Foreskin fibroblast (primary cell): ENCODE measurements at places on chromosomes 2 and 18.
A peak's percentile ranks its signal among the peaks of the same experiment; 100 is the strongest.

DNA sequence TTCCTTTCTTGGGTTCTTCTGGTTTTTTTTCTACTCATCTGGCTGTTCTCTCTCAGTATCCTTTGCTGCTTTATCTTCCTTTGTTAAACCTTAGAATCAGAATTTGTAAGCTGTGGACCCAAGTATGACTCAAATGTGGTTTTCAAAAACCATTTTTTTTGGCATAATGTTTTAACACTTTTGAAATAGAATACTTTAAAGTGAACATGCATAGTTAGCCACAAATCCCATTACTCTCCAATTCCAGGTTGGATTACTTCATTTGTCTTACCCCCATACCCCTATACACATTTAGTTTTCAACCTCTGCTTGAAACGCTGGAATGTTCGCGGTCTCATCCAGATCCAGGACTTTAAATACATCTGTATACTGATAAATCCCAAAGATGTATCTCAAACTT is 29.1 kb downstream of the ALMS1 start:
- DNase-seq: no peak

- DNase-seq: peak; percentile 49
Observed at GRCh38 chr18:67794521-67794920, 278.0 kb upstream of the DSEL start.

DNA sequence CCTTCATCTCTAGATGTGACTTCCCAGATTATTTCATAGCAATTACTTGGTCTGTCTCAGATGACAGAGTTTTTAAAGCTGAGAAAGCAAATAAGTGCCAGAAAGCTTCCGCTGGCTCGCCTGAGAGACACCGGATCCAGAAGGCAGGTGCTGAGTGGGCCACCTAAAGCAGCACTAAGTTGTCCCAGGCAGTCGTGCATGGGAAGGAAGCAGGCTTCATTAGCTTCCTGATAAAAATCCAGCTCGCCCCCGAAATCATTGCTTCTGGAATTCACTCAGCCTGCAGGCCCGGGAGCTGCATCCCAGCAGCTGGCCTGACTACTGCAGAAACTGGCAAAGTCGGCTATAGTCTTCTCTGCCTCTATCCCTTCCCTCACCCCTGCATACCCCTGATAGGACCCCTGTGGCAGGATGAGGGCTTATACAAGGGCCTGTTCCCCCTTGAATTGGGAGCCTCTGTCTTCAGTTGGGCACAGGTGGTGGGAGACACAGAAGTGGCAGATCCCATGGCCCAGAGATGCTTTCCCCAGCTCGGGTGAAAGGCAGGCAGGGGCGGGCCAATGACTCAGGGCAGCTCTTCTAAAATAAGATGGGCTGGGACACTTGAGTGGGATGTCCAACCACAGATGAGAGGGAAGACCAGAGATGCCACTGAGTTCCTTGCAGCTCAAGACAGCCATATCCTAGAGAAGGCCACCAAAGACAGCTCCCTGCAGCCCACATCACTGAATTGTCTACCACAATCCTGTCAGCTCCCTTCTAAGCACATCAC is 262.4 kb upstream of the PKDCC start:
- DNase-seq: no peak

DNA sequence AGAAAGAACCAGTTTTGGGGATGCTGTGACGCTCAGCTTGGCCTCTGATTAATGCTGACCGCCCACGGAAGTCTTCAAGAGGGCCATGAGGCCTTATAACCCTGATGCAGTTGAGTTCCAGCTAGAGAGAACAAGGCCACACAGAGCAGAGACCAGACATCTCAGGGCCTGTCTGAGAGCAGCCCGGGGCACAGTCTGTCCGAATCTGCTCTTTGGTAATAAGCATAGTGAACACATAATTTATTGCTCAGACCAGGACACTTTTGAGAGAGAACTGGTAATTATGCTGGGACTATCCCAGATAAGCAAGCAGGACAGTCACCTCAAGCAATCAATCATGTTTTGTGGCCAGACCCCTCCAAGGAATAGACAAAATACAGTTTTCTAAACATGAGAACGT is 68.5 kb downstream of the STPG4 start:
- DNase-seq: no peak

GRCh38 chr2:168798076-168798887 is 4.2 kb upstream of the NOSTRIN start:
- DNase-seq: no peak

- no peak for DNase-seq
Observed at GRCh38 chr2:122100346-122100745, 344.9 kb downstream of the TSN start.

DNA sequence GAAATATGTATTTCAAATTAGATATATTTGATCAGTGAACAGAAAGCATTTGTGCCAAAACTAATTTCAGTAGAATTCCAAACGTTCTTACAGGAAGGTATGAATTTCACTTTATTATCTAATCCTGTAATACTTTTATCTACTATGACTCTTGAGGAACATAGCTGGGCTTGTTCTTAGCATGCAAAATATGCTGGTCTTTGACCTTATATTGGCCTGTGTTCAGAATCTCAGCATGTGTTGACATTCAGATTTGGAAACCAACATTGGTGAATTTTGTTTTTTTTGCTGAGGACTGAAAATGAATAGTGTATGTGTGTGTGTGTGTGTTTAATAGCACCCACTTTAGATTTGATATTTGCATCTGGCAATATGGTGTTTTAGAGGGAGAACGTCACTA is 112.2 kb downstream of the MEIS1 start:
- DNase-seq: no peak

DNA sequence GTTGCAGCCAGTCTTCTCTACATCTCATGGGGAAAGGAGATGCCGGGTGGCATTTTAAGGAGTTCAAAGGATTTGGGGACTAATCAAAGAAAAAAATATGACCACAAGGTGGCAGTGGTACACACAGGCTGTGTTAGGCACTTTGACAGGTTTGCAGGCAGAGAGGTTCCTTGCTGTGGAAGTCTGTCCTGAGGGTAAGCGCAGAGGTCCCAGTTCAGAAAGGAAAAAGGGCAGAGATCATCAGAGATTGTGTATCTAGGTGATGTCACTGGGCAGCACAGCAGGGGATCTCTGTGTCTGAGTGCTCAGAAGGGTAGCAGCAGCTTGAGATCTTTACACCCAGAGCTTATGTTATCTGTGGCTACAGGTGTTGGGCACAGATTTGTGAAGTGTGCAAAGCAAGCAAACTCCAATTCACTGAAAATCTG is 231.4 kb downstream of the LRRTM1 start:
- peak; percentile 24 for DNase-seq

DNA sequence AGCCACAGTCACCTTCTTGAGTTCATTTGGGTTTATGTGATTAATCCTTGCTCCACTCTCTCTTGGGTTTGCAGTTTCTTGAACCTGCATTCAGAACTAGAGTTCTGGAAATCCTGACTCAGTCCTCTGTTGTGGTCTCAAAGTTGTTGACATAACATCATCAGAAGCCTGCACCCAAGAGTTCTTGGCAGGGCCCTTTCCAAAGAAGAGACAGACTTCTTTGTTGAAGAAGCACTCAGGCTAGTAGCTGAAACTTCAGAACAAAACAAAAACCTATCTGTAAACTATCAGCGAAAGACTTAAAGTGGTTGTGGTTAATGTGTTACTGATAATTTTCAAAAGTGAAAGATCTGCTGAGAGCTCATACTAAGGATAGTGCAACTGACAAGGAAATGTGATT is 120.8 kb downstream of the FAM168B start:
- no peak for DNase-seq

DNA sequence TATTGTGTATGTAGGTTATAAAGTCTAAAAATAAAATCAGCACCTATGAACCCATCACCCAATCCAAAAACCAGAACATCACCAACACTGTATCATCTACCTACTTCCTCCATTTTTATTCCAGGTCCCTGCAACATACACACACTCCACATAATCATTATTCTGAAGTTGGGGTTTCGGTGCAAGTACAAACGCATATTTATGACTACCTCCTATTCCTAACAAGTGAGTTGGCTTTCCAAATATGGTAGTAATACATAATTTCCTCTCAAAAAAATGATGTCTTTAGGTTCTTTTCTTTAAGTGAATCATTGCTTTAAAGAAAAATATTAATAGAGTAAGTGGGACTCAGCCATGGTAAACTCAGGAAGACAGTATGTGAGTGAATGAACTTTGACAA is 3.3 kb downstream of the ACVR1 start:
- no peak for DNase-seq

- no peak for DNase-seq
Observed at GRCh38 chr2:75810611-75811330, 100.1 kb upstream of the GCFC2 start.

- DNase-seq: no peak
Observed at GRCh38 chr2:147715807-147716206, 129.0 kb upstream of the ACVR2A start.

DNA sequence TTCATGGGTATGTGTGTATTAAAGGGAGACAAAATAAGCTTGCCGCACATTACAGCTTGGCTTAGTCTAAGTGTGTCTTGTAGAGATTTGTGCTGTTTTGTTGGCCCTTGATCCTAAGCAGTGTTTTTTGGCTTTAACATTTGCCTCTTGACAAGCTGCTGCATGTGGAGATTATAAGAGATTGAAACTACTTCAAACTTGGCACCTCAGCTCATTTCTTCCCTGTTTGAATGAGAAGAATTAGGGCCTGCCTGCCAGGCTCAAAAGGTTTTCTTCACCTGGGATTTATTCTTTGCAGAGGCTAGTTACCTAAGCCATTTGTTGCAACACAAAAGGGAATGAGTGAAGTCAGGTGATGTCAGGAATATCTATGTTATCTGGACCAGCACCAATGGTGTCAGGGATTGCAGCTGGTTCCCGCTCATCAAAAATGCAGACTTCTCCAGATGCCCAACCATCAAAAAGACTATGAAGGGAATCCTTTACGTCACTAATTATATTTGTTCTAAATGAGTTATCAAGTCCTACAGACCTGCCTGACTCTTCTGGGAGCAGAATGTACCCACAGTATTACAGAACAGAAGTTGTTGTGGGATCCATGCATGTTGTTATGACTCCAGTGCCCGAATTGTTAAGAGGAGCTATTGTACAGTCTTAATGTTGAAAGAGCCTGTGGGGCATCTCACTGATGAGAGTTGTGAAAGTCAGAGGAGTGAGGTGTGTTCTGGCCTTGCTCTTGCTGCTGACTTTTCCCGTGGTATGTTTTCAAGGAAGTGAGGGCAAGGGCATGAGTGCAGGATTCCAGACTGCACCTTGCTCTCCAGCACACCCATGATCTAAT is 31.0 kb downstream of the ABCA12 start:
- DNase-seq: no peak

DNA sequence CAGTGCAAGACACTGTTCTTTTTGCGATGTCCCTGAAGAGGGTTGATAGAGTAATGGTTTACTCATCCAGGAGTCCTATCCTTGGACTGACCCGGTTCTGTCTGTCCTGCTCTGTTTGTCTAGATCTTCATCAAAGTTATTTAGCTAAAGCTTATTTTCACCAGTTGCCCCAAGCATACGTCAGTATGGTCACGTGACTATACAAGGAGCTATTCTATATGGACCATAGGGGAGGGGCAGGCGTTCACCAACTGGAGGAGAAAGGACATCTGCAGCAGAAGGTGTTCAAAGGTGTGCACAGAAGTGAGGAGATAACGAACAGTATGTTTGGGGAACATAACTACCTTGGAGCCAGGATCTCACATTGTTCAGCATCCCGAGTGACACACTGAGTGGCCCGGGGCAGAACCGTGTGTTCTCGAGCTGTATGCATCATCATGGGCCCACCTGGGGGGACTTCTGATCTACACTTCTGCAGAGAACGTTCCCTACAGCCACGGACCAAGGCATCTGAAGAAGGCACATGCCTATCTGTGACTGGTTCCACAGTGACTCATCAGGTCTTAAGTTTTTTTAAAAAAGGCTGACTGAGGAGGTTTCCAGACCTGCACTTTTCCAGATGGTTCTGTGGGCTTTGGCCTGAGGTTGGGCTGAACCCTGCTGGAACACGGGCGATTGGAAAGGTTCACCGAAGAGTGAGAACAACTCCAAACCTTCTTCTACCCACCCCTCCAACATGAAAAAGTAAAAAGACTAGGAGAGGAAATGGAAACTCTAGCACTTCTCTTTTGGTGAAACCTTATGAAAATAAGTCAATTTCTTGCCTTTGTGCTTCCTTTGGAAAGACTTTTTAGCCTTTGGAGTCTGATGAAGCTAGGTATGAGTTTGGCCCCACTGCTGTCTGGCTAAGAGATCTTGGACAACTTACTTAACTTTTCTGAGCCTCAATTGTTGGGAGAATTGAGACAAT is 68.6 kb upstream of the YWHAQ start:
- DNase-seq: peak; percentile 75

DNA sequence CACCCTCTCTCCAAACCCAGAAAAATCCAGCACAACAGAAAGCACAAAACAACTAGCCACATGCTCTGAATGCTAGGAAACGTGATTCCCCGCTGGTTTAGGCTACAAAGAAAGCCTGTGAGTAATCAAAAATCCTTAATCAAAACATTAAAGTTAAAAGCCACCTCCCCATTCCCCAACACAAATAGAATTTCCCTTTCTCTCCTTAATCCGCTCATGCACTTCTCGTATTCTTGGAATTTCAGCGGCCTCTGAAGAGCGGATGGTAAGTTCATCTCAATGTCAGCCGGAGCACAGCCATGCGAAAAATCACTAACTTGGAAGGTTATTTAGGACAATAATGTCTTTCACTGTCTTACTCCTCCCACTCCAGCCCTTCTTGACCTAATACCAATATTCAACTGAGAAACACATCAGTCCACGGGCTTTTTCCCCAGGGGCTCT is 126.7 kb downstream of the OSBPL1A start:
- peak; percentile 66 for DNase-seq

DNA sequence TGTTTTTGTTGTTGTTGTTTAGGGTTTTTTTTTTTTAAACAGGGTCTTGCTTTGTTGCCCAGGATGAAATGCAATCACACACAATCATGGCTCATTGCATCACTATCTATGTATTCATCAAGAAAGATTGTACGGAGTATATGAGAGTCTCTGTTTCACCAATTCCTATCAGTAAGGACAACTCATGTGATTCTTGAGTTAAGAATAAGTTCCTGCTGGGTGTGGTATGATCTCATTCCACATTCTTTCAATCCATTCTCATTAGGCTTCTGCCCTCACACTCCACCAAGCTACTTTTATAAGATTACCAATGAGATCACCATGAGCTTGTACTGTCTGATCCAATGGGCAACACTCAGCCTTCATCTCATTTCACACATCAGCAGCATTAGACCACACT is 9.1 kb upstream of the AP1S3 start:
- DNase-seq: peak; percentile 82

GRCh38 chr2:68968221-68968620 is 6.2 kb upstream of the GKN1 start:
- DNase-seq: no peak

GRCh38 chr18:31424383-31424988 is 23.1 kb upstream of the DSG3 start:
- no peak for DNase-seq

GRCh38 chr2:100755441-100755840 is 64.5 kb upstream of the NPAS2 start:
- DNase-seq: no peak

DNA sequence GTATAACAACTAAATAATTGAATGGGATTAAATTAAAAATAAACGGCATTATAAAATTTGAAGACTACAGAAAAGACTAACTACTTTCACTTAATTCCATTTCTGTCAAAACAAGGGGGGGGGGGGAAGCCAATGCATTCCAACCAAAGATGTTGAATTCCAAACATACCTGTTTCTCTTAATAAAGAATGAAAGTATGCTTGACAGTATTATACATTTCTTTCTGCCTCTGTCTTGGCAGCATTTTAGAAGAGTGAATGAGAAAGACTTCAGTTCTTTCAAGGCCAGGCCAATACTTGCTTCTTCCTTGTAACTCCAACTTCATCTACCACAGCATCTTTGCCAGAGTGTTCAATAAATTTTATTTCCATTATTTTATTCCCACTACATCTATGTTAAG is 65.9 kb downstream of the PDE11A start:
- no peak for DNase-seq
